ENCODE measurements at places on chromosomes 3 and 15.

DNA sequence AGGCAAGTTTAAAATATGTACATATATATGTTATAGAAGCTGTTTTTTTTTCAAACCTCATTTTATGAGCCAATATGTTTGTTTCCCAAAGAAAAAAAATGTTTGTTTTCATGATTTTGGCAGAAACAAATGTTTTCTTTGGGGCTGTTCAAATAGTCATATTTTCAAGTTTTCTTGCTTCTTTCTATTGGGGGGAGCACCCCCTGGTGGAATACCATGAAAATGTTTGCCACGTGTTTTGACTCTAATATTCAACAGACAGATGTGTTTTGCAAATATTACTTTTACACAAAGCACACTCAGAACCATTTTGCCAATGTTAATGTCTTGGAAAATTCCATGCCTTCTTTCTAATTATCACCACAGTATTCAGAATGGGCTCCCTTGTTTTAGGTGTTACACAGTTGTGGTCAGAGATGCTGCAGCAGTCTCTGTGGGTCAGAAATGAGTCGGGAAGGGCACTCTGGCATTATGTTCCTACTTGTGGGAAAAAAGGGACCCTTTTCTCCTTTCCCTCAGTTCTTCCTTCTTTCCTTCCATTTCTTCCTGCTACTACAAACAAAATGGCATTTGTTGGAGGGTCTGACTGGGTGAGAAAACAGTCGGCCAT is 817.0 kb downstream of the TUSC7 start:
- no peak for DNase-seq

- no peak for DNase-seq
Observed at GRCh38 chr15:76359152-76359551, 22.6 kb downstream of the ISL2 start.

GRCh38 chr3:129230311-129231019 is 18.9 kb upstream of the COPG1 start:
- peak; percentile 57 for DNase-seq

- no peak for DNase-seq
Observed at GRCh38 chr3:100265016-100265415, 4.2 kb downstream of the TBC1D23 start.

DNA sequence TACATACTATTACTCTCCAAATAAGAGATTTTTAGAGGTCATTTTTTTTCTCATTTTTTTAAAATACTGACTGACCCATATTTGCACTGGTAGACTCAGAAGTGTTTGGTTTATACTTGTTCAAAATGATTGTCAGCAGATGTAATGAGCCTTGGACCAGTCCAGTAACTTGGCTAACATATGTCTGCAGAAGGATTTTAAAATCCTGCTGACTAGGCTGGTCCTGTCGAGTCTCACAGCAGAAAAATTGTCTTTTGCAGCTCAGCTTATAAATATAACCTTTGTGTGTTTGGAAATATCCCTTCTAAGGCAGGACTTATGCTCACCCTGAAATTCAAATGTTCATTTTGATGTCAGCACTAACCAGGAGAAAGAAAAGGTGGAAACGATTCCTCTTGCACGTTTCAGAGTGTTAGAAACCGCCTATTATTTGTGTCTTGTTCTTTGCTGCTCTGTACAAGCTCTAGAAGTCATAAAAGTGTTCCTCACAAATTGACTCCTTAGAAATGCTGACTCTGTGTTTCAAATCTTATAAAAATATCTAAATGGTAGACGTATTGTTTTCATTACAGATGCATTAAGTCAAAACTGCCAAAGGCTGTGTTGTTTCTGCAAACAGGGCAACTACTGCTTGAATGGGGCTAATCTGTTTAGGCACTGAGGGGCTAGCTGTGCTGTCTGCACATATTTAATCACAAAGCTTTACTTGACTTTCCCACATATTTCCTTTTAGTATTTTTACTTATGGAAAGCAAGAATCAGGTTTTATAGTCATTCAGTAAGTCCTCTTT is 95.3 kb downstream of the CHL1 start:
- DNase-seq: no peak

- peak; percentile 40 for DNase-seq
Observed at GRCh38 chr3:136994772-136995516, 37.2 kb downstream of the IL20RB start.

GRCh38 chr3:44954304-44954703 is 21.7 kb downstream of the ZDHHC3 start:
- DNase-seq: no peak

GRCh38 chr3:129582799-129583198 is 23.7 kb downstream of the PLXND1 start:
- DNase-seq: no peak

DNA sequence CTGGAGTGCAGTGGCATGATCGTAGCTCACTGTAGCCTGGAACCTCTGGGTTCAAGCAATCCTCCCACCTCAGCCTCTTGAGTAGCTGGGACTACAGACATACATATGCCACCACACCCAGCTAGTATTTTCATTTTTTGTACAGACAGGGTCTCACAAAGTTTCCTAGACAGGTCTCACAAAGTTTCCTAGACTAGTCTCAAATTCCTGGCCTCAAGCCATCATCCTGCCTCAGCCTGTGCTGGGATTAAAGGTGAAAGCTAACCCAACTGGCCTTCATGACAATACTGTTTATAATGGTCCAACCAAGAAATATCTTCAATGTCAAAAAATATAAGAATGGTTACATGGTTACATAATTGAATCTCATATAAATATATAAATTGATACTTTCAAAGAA is 24.0 kb downstream of the GPR176 start:
- DNase-seq: no peak

GRCh38 chr3:183577346-183577745 is 21.8 kb upstream of the KLHL6 start:
- DNase-seq: no peak

- DNase-seq: no peak
Observed at GRCh38 chr3:178419071-178419470, 117.2 kb upstream of the KCNMB2 start.

DNA sequence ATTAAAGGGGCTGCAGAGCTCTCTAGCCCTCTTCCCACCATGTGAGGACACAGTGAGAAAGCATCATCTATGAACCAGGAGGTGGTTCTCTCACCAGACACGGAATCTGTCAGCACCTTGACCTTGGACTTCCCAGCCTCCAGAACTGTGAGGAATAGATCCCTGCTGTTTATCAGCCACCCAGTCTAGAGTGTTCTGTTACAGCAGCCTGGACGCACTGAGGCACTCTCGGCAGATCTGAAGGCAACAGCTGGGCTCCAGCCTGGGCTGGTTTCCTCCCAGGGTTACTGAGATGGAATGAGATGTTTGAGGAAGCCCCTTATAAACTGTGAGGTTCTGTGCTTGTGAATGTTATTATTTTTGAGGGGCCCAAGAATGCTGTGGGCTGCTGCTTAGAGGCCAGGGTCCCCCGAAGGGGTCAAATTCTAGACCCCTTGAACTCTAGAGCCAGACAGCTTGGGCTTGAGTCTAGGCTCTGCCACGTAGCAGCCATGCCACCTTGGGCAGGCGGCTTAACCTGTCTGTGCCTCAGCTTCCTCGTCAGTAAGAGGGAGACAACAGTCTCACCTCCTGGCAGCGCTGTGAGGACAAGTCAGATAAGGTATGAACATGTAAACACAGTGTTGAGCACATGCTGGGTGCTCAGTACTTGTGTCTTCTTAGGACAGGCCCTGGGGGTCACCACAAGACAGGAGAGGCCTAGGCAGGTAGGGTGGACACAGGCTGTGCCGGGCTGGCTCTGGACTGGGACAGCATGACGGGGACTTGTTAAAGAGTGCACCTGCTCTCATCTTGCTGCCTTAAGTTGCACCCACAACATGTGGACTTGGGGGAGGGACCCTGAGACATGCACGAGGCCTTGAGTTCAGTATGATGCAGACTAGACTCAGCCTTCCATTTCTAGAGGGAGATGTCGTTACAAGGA is 49.2 kb downstream of the MGLL start:
- no peak for DNase-seq

- DNase-seq: peak; percentile 54
Observed at GRCh38 chr15:37773111-37773860, 161.2 kb upstream of the TMCO5A start.

DNA sequence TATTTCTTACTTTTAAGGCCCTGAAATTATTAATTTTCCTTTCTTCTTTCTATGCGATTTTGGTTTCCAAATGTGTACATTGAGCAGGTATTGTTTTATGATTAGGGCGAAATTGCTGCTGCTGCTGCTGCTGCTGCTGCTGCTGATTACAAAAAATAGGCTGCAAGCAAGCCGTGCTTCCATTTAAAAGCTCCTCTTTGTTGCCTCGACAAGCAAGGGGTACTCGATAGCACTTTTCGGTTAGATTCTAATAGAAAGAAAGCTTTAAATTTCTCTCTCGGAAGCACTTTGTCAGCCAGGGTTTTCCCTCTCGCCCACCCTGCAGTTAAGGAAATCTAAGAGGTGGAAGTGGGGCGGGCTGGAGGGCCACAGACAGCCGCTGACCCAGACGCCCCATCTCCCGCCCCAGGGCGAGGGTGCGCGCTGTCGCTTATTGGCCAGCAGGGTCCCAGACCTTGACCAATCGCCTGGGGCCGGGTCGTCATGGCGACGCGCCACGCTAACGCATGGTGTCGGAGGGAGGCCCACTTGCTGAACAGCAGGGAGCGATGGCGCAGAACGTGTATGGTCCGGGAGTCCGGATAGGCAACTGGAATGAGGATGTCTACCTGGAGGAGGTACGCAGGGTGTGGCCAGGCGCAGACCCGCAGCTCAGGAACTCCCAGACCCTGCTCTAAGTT is at the start of gene CFAP161:
Gene CFAP161 (plus strand): TSS at position 489 of the 680 bp plus-strand sequence. CDS start 60 bp downstream, at position 549.
- DNase-seq: no peak

DNA sequence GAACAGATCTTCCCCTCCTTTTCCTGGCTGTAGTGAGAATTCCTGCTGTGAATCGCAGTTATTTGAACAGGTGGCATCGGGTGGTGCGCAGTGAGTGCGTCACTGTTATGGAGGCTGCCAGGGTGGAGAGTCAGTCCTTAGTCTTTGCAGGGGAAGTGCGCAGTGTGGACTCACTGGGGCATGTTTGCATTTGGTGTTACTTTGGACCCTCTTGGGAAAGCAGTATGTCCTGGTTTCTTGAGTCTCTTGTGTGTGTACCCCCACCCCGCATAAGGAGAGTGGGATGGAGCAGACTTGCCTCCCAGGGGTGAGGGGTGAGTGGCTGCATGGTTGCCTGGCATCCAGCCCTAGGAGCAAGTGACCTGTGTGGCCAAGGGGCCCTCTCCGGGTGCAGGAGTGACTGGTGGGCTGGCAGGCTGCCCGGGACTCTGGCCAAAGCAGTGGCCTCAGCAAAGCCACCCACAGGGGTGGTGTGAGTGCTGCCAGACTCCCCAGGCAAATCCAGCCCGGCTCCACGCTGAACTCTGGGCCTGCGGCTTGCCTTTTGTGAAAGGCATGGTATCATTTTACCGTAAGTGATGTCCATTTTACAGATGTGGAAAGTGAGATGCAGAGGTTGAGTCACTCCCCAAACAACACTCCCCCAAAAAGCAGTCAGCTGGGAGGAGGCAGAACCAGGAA is 46.4 kb downstream of the DNASE1L3 start:
- no peak for DNase-seq

- no peak for DNase-seq
Observed at GRCh38 chr15:40787991-40788390, 18.2 kb downstream of the C15orf62 start.

DNA sequence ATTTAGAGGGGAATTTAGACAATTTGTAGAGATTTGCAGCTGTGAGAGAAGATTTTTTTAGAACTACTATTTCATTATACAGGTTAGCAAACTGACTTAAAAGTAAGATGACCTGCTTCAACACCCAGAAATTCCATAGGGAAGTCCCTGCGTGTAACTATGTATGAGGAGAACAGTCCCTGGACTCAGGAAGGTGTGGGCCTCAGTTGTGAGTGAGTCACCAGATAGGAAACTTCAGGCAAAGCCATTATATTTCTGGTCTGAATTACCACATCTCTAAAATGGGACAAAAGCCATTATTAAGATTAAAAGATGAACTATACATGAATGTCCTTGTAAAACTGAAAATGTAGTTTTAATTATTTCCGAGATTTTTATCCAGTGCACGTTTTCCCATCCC is 488.3 kb upstream of the GOLIM4 start:
- DNase-seq: no peak

DNA sequence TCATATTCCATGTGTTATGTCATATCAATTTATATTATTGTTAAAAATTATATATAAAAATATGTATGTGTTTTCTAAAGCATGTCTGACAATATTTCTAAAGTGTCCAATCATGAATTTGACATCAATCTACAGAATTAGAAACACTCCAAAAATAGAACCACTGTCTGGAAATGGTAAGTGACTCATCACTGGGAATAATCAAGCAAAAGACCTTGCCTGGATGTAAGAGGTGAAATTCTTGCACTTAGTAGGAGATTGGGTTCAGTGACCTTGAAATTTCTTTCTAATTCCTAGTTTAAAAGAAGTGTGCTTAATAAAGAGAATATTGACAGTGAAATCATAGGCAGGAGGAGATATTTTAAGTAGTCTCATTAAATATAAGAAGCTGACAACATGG is 188.8 kb downstream of the ZNF385D start:
- DNase-seq: no peak

GRCh38 chr15:34700891-34701427 is 53.8 kb downstream of the GJD2 start:
- no peak for DNase-seq

GRCh38 chr3:128280481-128281052 is 127.3 kb downstream of the EEFSEC start:
- no peak for DNase-seq

DNA sequence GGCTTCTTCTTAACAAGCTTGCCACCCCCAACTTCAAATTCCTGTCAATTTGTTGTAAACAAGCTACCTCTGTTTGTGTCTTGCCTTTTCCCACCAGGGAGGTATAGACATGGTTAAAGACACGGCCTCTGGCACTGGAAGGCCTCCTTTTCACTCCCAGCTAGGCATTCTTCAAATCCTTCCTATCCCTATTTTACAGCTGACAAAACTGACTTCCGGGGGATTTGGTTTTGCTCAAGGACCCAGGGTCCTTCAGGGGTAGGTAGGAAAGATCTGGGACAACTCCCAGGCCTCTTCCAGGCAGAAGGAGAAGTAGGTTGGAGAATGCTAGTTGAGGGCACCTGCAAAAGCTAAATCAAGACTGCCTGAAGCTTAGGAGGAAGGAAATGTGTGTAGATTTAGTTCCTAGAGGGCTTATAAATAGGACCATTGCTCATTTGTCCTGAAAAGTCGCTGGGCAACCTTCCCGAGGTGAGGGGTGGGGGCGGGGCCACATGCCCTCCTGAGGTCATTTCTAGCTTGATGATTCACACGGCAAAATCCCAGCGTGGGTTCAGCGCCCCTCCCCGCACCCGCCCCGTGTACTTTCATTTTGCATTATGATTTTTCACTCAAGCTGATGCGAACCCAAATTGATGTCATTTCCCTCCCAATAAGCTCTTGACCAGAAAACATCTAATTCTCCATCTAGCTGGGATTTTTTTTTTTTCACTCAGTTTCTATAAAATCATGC is 365.5 kb downstream of the SHQ1 start:
- DNase-seq: peak; percentile 75

DNA sequence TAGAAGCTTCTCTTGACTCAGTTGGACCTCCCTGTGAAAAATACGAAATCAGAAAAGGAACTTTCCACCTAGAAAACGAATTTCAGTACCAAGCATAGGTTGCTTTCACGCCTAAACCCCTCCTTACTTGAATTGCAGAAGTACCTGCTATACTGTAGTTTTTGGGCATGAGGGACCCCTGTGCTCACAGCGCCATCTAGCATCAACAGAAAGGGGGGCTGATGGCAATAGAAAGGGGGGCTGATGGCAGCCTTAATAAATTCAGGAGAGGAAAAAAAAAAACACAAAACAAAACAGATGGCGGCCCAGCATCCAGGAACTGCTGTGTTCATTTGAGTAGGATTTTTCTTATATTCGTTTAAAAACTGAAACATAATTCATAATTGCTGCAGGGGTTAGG is 96.7 kb downstream of the NPAP1 start:
- no peak for DNase-seq
